ENCODE measurements at places on chromosomes 6 and 20.
A peak's percentile ranks its signal among the peaks of the same experiment; 100 is the strongest.

- DNase-seq, result peak; percentile 70
These were observed 24.2 kb downstream of the ZNF311 start for GRCh38 chr6:28980852-28981430.

DNA sequence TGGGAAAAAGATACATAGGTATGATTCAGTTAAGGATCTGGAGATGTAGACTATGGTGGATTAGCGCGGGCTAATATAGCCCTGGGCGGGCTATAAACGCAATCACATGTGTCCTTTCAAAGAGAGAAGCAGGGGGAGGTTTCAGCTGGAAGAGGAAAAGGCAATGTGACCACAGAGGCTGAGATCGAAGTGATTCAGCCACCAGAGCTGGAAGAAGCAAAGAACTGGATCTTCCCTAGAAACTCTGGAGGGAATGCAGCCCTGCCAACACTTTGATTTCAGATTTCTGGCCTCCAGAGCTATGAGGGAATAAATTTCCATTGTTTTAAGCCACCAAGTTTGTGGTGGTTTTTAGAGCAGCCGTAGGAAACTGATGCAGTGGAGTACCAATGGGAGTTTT is 81.5 kb upstream of the NHSL1 start:
- DNase-seq, result no peak

- no peak for DNase-seq
These were observed 407.6 kb upstream of the SOX4 start for GRCh38 chr6:21185861-21186478.

- DNase-seq, result no peak
These were observed 152.2 kb downstream of the LINC00237 start for GRCh38 chr20:20953738-20954618.

GRCh38 chr6:125086716-125087115 is 66.9 kb upstream of the TPD52L1 start:
- DNase-seq, result no peak

GRCh38 chr6:121305957-121306607 is 28.2 kb downstream of the TBC1D32 start:
- DNase-seq, result peak; percentile 18

DNA sequence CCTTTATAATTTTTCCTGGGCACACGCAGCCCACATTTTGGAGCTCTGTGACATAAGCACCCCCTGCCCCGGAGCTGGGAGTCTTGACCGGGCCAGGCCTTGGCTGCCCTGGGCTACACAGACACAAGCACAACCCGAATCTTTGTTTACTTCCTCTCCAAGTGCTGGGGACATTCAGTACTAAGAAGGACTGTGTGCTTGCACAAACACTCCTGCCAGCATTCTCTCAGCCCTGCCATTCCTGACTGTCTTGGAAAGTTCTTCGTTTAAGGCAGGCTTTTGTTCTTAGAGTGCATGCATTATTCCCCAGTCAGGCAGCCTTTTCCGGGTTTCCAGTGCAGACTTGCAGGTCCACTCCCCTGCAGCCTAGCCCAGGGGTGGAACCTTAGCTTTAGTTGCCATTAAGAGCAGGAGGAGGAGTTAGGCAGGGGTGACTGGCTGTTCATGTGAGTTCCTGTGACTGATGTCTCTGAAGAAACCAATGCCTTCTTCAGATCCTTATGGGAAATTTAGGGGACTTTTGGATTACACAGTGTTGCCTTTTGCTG is 28.6 kb downstream of the FOXO3 start:
- DNase-seq, result no peak

DNA sequence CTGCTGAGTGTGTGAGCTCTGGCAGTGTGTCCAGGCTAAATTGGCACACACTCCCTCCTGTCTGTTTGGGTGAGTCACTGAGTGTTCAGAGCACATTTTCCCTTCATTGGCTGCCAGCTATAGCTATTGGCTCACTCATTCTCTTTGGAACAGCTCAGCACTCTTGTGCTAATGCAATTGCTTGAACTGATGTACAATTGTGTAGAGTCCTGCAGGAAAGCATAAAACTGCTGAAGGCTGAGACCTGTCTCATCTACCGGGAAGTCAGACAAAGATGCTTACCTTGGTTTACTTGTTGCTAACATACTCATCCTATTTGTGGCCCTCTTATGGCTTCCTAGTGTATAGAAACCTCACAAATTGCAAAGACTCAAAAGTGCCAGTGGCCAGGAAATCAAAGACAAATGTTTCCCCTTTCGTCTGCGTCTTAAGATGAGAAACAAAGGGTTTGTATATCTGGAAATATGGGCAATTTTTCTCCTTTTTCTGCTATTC is 351.0 kb downstream of the BCKDHB start:
- DNase-seq, result no peak

DNA sequence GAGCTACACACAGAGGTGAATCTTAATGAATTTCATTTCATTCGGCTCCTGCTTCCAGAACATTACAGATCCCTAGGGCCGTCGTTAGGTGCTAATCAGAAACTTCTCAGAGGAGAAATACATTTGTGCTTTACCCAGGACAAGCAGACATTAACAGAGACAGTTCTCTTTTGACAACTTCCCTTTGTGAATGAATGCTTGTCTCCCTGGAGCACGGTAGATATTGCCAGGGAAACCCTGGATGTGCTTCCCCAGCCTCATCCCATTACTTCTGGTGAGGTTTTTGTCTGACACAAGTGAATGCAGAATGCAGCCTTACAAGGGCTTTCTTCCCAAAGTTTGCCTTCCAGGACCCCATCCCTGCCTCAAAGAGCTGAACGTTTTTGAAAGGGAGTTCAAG is 105.4 kb downstream of the SYNDIG1 start:
- no peak for DNase-seq

- DNase-seq, result no peak
These were observed 134.8 kb downstream of the PXDC1 start for GRCh38 chr6:3616565-3617176.

- DNase-seq, result no peak
These were observed 300.3 kb downstream of the LAMA2 start for GRCh38 chr6:129183187-129183591.

DNA sequence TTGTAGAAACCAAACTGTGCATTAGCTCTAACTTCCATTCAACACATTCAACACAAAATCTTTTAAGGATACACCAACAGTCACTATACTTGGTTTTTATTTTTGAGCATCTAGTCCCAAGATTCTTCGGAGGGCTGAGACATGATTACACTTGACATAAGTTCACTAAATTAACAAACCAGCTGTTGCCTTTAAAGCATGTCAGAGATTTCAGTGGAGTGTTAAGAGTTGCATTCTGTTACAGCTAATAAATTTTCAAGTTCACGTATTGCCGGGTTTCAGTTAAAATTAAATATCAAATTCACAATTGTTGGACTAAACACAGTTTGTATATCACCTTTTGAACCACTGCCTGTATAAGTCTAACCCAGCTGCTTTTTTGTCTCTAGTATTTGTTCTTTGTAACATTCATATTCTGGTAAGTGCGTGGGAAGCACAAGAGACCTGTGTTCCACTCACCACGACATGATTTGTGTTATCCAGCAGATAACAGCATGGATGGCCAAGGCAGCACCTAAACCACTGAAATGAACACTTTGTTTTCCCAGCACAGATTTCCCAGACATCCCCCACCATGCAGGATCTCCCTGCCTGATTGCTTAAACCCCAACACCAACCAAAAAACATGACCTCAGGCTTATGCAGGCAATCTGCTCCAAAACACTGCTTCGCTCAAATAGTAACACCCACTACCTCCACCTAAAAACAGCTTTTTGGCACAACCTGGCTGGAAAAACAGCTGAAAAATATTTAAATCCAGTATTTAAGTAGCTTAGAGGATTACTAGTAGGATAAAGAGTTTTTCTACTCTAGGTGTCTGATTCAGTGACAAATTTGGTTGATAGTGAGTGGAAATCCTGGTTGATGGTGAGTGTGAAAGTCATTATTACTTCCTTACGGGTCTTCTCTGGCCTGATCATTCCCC is 286.5 kb upstream of the NT5E start:
- DNase-seq, result no peak
